Foreskin melanocyte (primary cell): ENCODE measurements at places on chromosomes 1 and 21.

GRCh38 chr1:221206076-221206475 is 326.8 kb downstream of the HLX start:
- no peak for DNase-seq

DNA sequence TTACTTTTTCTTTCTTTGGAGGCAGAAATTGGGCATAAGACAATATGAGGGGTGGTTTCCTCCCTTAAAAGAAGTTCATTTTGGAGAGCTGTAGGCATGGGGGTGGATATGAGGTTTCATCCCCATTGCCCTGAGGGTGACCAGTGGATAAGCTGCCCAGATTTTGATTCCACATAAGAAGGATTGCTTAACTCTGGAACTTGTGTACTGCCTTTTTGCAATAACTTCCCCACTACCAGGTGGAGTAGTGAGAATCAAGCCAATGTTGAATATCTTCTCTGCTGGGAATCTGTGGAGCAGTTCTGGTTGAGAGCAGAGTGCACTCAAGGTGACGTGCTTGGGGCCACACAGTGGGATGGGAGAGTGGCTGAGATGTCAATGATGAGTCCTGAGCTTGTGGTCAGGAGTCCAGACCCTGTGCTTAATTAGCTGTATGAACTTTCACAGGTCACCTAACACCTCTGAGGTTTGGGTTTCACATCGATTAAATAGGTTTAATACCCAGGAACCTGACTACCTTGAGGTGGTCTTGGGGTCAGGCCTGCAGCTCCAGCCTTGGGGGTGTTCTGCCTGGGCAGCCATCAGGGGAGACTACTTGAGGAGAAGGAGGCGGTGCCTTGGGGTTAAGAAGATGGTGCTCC is 152.9 kb downstream of the FCRL5 start:
- no peak for DNase-seq

DNA sequence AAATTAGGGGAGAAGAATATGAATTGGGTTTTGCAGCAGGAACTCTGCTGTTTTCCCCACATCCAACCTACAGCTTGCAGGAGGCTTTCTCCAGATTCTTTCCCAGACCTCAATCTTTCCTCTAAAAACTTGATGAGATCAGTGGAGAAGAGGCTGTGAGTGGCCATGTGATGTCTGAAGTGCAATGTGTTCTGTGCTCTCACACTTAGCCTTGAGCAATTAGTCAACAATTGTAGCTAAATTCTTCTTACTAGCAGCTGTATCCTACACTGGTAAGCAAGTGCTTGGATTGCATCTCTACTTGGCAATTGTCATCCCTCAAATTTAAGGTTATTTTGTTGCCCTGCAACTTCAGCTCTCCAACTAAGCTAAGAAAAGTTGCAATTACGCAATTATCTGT is 807.3 kb upstream of the RGS18 start:
- DNase-seq, result no peak

DNA sequence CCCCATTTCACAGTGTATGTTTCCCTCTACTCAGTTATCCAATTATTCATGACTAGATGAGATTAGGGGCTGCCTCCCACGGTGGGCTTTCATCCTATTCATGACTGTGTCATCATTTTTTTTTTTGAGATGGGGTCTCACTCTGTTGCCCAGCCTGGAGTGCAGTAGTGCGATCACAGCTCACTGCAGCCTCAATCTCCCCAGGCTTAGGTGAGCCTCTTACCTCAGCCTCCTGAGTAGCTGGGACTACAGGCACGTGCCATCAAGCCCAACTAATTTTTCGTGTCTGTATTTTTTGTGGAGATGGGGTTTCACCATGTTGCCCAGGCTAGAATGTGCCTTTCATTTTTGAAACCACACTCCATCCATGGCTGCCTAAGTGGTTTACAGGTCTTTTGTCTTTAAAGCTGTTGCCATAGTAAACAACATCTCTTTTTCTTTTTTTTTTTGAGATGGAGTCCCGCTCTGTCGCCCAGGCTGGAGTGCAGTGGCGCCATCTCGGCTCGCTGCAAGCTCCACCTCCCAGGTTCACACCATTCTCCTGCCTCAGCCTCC is 60.0 kb downstream of the PIK3CD start:
- DNase-seq, result no peak

GRCh38 chr1:1397839-1398523 is 1.2 kb downstream of the CCNL2 start:
- DNase-seq, result no peak

DNA sequence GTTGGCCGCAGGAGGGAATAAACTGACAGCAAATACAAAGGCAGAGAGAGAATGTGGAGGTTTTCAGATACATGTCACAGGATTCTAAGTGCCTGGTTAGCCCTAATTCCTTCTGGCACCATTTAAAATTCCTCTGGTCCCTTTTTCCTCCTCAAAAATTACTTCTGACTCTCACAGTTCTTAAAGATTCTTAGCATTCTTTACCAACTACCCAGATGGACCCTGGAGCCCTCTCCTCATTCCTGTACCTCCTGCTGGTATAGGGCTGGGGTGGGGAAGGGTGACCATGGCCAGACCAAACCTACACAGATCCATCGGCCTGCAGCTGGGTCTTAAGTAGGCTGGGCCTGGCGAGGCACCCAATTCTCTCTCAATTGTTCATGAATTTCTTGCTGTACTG is 7.2 kb downstream of the MKNK1 start:
- DNase-seq, result no peak

DNA sequence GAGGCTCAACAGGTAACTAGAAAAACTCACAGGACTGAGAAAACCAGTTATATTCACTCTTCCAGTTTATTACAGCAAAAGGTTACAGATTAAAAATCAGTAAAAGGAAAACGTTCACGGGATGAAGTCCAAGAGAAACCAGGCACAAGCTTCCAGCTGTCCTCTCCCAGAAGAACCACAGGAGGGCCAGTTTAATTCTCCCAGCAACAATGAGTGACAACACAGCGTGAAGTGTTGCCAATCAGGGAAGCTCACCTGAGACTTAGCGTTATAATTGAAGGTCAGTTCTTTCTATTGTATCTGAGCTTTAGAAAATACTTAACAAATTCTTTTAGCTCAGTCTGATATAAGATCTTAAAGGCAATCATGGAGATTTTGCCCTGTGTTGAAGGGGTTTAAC is 65.2 kb upstream of the TNR start:
- DNase-seq, result no peak

- no peak for DNase-seq
These were observed 22.6 kb downstream of the TMEM51 start for GRCh38 chr1:15176120-15176519.

DNA sequence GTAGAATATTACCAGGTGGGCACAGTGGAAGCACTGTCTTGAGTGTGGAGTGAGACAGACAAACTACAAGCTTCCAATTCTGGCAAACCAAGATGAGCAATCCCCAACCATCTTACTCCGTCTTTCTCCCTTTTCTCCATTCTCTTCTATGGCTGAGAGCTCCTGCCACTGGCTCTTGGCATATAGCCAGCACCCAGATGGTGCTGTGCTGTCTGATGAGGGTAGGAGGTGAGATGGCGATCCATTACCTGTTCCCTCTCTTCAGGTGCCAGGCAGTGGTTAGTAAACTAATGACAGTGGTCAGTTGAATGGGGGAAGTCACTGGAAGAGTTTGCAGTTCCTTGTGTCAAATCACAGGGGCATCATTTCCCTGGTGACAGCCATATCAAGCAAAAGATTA is 108.4 kb downstream of the FNBP1L start:
- DNase-seq, result no peak

- DNase-seq, result no peak
These were observed 13.0 kb upstream of the KCNC4 start for GRCh38 chr1:110196917-110197765.

- no peak for DNase-seq
These were observed 1.2 kb upstream of the XPR1 start for GRCh38 chr1:180630408-180631193.

DNA sequence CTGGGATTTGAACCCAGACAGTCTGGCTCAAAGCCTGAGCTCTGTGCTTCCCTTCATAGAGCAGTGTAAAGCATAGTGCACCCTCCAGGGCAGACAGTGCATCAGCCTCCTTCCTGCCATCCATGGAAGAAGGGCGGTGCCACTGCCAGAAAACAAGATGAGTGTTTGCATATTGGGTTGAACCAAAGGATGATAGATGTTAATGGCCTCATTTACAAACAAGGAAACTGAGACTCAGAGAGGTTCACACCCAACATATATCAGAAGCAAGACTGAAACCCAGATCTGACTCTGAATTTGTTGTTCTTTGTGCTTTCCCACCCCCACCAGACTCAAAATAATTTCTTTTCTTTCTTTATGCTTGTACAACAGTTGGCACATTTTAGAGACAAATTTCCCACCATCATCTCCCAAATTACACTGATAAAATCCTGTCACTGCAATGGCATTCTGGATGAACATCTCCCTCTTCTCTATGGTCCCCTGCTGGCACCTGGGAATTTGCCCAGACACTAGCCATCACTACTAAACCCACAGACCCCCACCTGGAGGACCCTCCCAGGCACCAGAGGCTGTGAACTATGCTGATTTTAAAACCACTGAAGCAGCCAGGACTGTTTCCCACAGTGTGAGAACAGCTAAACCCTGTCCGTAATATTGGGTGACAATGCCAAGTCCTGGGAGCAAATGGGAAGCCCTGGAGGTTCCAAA is 45.4 kb upstream of the MPZL1 start:
- DNase-seq, result no peak

GRCh38 chr1:243596431-243597062 is 253.5 kb downstream of the AKT3 start:
- no peak for DNase-seq

DNA sequence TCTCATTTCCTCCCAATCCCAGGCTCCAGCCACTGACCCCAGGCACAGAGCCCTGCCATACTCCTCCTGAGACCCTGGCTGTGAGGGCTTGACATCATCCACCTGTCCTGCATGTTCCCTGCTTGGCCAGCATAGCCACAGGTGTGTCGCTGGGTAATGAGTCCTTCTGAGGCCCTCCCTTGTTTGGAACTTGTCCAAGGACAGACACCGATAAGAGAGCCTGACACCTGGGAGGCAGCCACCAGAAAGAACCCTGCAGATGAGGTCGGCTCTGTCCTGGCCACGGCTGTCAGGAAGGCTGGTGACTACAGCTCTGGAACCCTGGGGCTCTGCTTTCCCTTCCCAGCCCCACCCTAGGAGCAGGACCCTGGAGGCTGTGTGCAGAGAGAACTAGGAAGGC is 34.6 kb downstream of the TMEM63A start:
- DNase-seq, result no peak

DNA sequence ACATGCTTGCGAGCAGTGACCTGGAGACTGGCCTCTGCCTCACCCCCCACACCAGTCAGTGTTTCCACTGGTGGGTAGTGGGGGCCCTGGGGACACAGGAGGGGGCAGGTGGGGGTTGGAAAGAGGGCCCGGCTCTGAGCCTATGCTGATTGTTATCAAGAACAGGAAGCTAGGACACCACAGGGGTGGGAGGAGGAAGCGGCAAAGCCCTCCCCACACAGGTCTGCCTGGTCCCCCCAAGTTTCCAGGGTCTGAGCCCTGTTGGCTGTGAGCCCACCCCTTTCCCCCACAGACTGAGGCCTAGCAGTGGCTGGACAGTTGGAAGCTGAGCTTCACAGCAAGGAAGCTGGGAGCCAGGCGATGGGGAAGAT is 1.6 kb upstream of the PTPN7 start:
- DNase-seq, result no peak

DNA sequence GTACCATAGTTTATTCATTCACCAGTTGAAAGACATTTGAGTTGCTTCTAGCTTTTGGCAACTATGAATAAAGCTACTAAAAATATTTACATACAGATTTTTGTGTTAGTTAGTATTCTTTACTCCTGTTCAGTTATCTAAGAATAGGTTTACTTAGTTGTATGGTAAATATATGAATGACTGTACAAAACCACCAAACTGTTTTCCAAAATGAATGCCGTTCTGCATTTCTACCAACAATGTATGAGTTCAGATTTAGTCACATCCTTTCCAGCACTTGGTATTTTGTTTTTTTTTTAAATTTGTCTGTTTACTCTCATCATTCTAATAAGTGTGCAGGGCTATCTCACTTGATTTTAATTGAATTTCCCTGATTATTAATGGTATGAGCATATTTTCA is 3.4 kb upstream of the KIFAP3 start:
- no peak for DNase-seq

GRCh38 chr21:46406001-46406400 is 52.7 kb upstream of the DIP2A start:
- DNase-seq, result no peak

- DNase-seq, result no peak
These were observed 31.0 kb upstream of the PLEKHO1 start for GRCh38 chr1:150118716-150119115.

DNA sequence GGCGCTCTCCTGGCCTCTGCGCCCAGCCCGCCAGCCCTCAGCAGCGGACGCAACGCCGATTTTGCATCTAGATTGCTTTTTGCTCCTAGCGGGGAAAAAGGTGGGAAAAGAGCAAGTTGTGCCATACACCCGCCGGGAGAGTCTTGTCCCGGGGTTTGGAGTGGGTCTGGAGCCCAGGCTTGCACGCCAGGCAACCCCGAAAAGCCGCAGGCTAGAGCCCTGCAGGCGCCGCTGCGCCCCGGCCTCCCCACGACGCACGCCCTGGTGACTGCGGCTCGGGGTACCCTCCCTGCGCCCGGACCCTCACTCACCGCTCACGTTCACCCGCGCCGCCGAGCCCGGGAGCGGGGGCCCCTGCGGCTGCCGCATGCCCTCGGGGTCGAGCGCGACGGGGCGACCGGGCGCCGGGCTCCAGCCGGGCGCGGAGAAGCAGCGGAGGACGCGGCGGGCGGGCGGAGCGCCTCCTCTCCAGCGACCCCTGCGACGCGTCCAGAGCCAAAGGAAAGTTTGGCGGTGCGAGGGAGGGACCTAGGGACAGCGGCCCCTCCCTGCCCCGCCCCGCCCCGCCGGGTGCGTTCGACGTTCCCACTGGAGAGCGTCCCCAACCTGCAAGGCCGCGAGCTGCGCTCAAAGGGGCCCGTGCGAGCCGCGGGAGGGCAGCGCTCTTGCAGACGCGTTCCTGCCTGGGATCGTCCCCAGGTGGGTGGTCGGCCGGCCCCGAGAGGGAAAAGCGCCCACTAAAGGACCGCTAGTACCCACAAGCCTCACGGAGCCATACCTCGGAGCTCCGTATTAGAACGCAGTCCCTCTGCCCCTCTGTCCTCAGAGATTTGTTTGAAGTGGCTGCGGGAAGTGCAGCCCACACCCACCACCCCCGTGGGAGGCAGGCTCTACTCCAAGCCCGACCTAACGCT is at the start of gene LPAR3:
LPAR3 (minus strand) TSS at position 502 of the 914 bp plus-strand sequence. CDS start 27,086 bp downstream, outside the sequence.
- no peak for DNase-seq
